ENCODE measurements at places on chromosomes 2 and 18. TPM values are rescaled to one million over a fixed set of nuclear protein-coding genes. Genes with fewer than 3 reads are reported as not detected.

Gene RSAD2
- 3.3 TPM for total RNA-seq

Gene LONRF2
- total RNA-seq: 47.3 TPM

Gene SLC35G4
- not detected for total RNA-seq

Gene SIX3
- total RNA-seq: 1.2 TPM

Gene EVA1A
- total RNA-seq: 0.41 TPM

Gene C1GALT1C1L
- total RNA-seq: under 0.01 TPM

Gene NDUFS1
- total RNA-seq: 86.8 TPM

Gene CD8B2
- under 0.01 TPM for total RNA-seq

Gene SERPINB11
- total RNA-seq: not detected

Gene ANKRD53
- 1.2 TPM for total RNA-seq

Gene C2orf80
- 38.3 TPM for total RNA-seq

Gene SNED1
- total RNA-seq: 4.5 TPM

Measured in frontal cortex (tissue), 4 donors.